Smooth muscle cell of the coronary artery (primary cell): ENCODE measurements at places on chromosomes 6 and 20. TPM values are rescaled to one million over a fixed set of nuclear protein-coding genes. Genes with fewer than 3 reads are reported as not detected.

The OVOL2 gene
- not detected in 2 replicates for total RNA-seq

The VSTM2L gene
- 1.6 and 2.9 TPM in 2 replicates for total RNA-seq

The DDX43 gene
- total RNA-seq: 0.15 and 1.2 TPM in 2 replicates

The MMP24 gene
- total RNA-seq: 0.23 and 0.38 TPM in 2 replicates

The DPPA5 gene
- total RNA-seq: not detected in 2 replicates

The HLA-DRB5 gene
- total RNA-seq: not detected in 2 replicates

The ADGRF1 gene
- total RNA-seq: not detected in 2 replicates

The SKIC2 gene
- 48.6 and 68.8 TPM in 2 replicates for total RNA-seq

The SNAP25 gene
- total RNA-seq: not detected in 2 replicates

The IFNGR1 gene
- total RNA-seq: 45.0 and 84.0 TPM in 2 replicates

The MYH7B gene
- total RNA-seq: under 0.01 and 0.47 TPM in 2 replicates

The GPX5 gene
- not detected in 2 replicates for total RNA-seq

The LTB gene
- total RNA-seq: not detected in 2 replicates

The SYCP2 gene
- 0.45 and 0.70 TPM in 2 replicates for total RNA-seq

The EDN1 gene
- total RNA-seq: 2.3 and 312 TPM in 2 replicates

The LPIN3 gene
- 4.0 and 5.4 TPM in 2 replicates for total RNA-seq

The COL21A1 gene
- 0.53 and 29.5 TPM in 2 replicates for total RNA-seq

The C20orf202 gene
- not detected in 2 replicates for total RNA-seq

The VGLL2 gene
- total RNA-seq: not detected in 2 replicates

The TSHZ2 gene
- under 0.01 and 15.3 TPM in 2 replicates for total RNA-seq

The EFCAB8 gene
- total RNA-seq: under 0.01 TPM in 2 replicates

The SLC13A3 gene
- total RNA-seq: 0.83 and 1.3 TPM in 2 replicates

The HLA-DMB gene
- 0.08 and 0.12 TPM in 2 replicates for total RNA-seq

The SNRPB2 gene
- 31.8 and 50.0 TPM in 2 replicates for total RNA-seq

The TSPO2 gene
- not detected in 2 replicates for total RNA-seq

The RAET1L gene
- total RNA-seq: not detected in 2 replicates

The PM20D2 gene
- total RNA-seq: 1.4 and 1.9 TPM in 2 replicates

The NFATC2 gene
- 0.60 TPM in 1 of 2 replicates, not detected in the other for total RNA-seq

The APOM gene
- 0.70 and 1.5 TPM in 2 replicates for total RNA-seq

The ADGRB3 gene
- total RNA-seq: under 0.01 TPM in 1 of 2 replicates, not detected in the other

The ZNF391 gene
- total RNA-seq: 0.45 and 0.70 TPM in 2 replicates
